Tracheal epithelial cell (primary cell): ENCODE measurements at places on chromosomes 13 and 19. TPM values are rescaled to one million over a fixed set of nuclear protein-coding genes. Genes with fewer than 3 reads are reported as not detected.

Gene ELL
- total RNA-seq, result 9.8 and 10.1 TPM in 2 replicates

Gene PCID2
- 45.8 and 54.4 TPM in 2 replicates for total RNA-seq

Gene LPAR6
- 4.8 and 11.1 TPM in 2 replicates for total RNA-seq

Gene TLE2
- total RNA-seq, result 1.4 and 2.6 TPM in 2 replicates

Gene UNC13A
- total RNA-seq, result under 0.01 TPM in 1 of 2 replicates, not detected in the other

Gene ZNF225
- total RNA-seq, result 1.9 and 4.0 TPM in 2 replicates

Gene SPRED3
- under 0.01 and 0.24 TPM in 2 replicates for total RNA-seq

Gene LRRC63
- not detected in 2 replicates for total RNA-seq

Gene KL
- 2.4 TPM in 1 of 2 replicates, not detected in the other for total RNA-seq

Gene DIAPH3
- total RNA-seq, result 1.3 and 4.3 TPM in 2 replicates

Gene ZFP30
- total RNA-seq, result 13.7 and 17.5 TPM in 2 replicates

Gene IL4I1
- 0.21 and 4.8 TPM in 2 replicates for total RNA-seq

Gene NKG7
- not detected in 2 replicates for total RNA-seq

Gene ZNF549
- total RNA-seq, result 4.6 and 6.8 TPM in 2 replicates

Gene KBTBD6
- 5.5 and 10.2 TPM in 2 replicates for total RNA-seq

Gene INSR
- total RNA-seq, result 6.7 and 11.5 TPM in 2 replicates

Gene SLC25A41
- total RNA-seq, result 0.21 and 0.24 TPM in 2 replicates

Gene PEG3
- 0.43 and 0.48 TPM in 2 replicates for total RNA-seq

Gene ELAVL3
- not detected in 2 replicates for total RNA-seq

Gene ZSCAN4
- total RNA-seq, result 0.24 TPM in 1 of 2 replicates, not detected in the other

Gene ZNF222
- 3.4 TPM in 2 replicates for total RNA-seq

Gene TSPAN16
- total RNA-seq, result not detected in 2 replicates

Gene WTIP
- total RNA-seq, result 32.0 and 38.6 TPM in 2 replicates

Gene FBXO27
- 4.9 and 9.6 TPM in 2 replicates for total RNA-seq

Gene SLC10A2
- not detected in 2 replicates for total RNA-seq

Gene SELENOV
- not detected in 2 replicates for total RNA-seq

Gene REEP6
- total RNA-seq, result 4.1 and 4.3 TPM in 2 replicates

Gene SOHLH2
- 0.24 and 0.64 TPM in 2 replicates for total RNA-seq

Gene LAIR1
- total RNA-seq, result under 0.01 TPM in 1 of 2 replicates, not detected in the other

Gene MCEMP1
- not detected in 2 replicates for total RNA-seq

Gene FLT3LG
- total RNA-seq, result not detected in 2 replicates

Gene SACS
- 37.9 and 59.8 TPM in 2 replicates for total RNA-seq

Gene ZNF763
- total RNA-seq, result 0.43 and 1.2 TPM in 2 replicates

Gene WBP4
- 6.0 and 6.5 TPM in 2 replicates for total RNA-seq

Gene CEACAM4
- total RNA-seq, result not detected in 2 replicates

Gene SCGB2B2
- under 0.01 TPM in 1 of 2 replicates, not detected in the other for total RNA-seq

Gene ZNF563
- 1.7 and 2.4 TPM in 2 replicates for total RNA-seq

Gene ERVK3-1
- total RNA-seq, result 25.8 and 30.4 TPM in 2 replicates

Gene CLEC11A
- not detected in 2 replicates for total RNA-seq

Gene PDX1
- total RNA-seq, result not detected in 2 replicates

Gene MTUS2
- total RNA-seq, result under 0.01 TPM in 1 of 2 replicates, not detected in the other

Gene SGTA
- total RNA-seq, result 30.9 and 34.0 TPM in 2 replicates

Gene RNF113B
- total RNA-seq, result not detected in 2 replicates

Gene PLK5
- total RNA-seq, result not detected in 2 replicates

Gene KLK4
- total RNA-seq, result not detected in 2 replicates

Gene CEACAM20
- total RNA-seq, result not detected in 2 replicates

Gene FEM1A
- total RNA-seq, result 20.7 and 22.7 TPM in 2 replicates

Gene STAP2
- 76.3 and 95.2 TPM in 2 replicates for total RNA-seq

Gene TBC1D17
- 3.4 and 3.9 TPM in 2 replicates for total RNA-seq

Gene PTPRH
- 1.7 and 3.0 TPM in 2 replicates for total RNA-seq

Gene EBI3
- 0.96 TPM in 1 of 2 replicates, not detected in the other for total RNA-seq

Gene C1QTNF9B
- total RNA-seq, result not detected in 2 replicates

Gene OR10H5
- not detected in 2 replicates for total RNA-seq

Gene GATAD2A
- 36.0 and 61.7 TPM in 2 replicates for total RNA-seq

Gene KIR2DL4
- total RNA-seq, result not detected in 2 replicates
